Stimulated activated CD4-positive, alpha-beta T cell treated with anti-CD3 and anti-CD28 coated beads, Interleukin-1b, Interleukin-23, amount 100 ng/mL, for 24 hours (primary cell): ENCODE measurements at places on chromosomes 7 and 10.

- DNase-seq = peak; percentile 52
These were observed 57.1 kb upstream of the PCGF5 start for GRCh38 chr10:91163269-91163868.

DNA sequence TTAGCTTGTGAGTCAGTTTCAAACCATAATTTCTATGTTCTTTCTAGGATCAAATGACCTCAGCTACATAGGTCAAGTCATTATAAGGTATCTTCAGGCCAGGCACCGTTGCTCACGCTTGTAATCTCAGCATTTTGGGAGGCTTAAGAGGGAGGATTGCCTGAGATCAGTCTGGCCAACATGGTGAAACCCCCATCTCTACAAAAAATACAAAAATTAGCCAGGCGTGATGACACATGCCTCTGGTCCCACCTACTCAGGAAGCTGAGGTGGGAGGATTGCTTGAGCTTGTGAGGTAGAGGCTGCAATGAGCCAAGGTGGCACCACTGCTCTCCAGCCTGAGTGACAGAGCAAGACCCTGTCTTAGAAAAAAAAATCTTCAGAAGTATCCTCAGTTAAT lies 362.3 kb downstream of the GATA3 start:
- DNase-seq = no peak

DNA sequence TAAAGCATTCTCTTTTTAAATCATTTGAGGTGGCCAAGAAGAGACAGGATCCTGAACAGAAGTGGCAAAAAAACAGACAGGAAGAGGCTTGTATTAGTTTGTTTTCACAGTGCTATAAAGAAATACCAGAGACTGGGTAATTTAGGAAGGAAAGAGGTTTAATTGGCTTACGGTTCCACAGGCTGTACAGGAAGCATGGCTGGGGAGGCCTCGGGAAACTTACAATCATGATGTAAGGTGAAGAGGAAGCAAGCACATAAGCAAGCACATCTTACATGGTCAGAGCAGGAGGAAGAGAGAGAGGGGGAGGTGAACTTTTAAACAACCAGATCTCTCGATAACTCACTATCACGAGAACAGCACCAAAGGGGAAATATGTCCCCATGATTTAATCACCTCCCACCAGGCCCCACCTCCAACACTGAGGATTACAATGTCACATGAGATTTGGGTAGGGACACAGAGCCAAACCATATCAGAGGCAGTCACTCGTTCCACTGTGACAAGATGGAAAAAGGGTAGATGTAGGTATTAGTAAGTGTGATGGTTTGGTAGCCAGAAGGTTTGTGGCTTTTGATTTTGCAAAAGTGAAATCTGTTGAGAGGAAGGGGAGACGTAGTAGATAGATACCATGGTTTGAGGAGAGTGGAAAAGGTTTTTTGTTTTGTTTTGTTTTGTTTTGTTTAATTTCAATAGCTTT lies 5.1 kb downstream of the MSRB2 start:
- DNase-seq = no peak

- no peak for DNase-seq
These were observed 599.6 kb upstream of the GHITM start for GRCh38 chr10:83539528-83540308.

DNA sequence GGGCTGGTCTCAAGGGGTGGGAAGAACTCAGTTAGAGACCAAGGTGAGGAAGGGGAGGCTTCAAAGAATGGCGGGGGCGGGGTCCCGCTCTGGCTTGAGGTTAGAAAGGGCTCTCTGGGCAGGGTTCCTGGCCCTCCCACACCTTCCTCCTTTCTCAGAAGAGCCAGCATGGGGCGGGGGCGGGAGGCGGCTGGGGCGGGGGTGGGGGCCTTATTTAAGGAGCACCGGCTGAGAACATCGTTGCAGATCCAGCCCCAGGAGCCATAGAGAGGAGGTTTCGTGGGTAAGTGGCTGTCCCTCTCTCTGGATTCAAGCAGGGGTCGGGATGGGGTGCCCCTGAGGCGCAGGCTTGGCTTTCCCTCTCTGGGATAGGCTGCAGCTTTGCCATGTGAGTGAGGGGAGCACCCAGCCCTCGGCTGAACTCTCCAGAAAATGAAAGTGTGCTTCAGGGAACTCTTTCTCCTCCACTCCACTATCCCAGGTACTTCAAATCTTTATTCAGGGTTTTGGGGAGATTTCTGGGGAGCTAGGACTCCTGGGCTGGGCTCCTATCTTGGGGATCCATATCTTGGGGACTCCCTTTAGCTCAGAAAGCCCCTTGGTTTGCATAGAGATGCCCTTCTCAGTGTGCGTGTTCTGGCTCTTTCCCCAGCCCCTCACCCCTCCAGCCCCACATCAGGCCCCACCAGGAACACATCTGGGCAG lies 3.3 kb upstream of the CUEDC2 start:
- DNase-seq = no peak

DNA sequence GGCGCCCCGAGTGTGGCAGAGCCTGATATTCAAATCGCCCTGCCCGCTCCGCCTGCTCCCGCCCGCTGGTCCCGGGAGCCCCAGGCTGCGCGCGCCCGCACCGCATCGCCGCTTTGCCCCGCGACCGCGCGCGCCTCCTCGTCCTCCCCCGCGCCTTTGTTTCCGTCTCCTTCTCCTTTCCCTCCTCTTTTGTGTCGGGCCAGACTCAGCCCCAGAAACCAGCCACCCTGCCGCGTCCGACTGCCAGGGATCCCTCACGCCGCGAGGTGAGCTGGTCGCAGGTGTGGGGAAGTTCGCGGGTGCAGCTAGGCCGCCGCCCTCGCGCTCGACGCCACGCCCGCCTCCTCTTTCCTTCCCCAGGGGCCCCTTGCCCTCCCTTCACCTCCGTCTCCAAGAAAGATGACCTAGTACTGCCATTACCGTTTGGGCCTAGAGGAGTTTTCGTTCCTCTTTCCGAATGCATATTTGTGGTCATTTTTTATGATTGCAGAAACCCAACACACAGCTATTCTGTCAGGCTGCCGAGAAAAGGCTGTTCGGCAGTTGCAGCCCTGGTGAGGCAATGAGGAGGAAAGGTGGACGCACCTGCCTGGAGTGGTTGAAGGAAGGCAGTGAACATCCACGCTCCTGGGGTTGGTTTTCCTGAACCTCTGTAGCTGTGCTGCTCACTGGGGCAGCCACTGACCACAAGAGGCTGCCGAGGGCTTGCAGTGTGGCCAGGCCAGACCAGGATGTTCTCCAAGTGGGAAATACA lies 107.3 kb downstream of the SNX10 start:
- DNase-seq = peak; percentile 28

GRCh38 chr7:48096273-48096672 lies 7.2 kb downstream of the UPP1 start:
- DNase-seq = no peak

GRCh38 chr7:26794541-26794940 lies 69.8 kb downstream of the SKAP2 start:
- no peak for DNase-seq

DNA sequence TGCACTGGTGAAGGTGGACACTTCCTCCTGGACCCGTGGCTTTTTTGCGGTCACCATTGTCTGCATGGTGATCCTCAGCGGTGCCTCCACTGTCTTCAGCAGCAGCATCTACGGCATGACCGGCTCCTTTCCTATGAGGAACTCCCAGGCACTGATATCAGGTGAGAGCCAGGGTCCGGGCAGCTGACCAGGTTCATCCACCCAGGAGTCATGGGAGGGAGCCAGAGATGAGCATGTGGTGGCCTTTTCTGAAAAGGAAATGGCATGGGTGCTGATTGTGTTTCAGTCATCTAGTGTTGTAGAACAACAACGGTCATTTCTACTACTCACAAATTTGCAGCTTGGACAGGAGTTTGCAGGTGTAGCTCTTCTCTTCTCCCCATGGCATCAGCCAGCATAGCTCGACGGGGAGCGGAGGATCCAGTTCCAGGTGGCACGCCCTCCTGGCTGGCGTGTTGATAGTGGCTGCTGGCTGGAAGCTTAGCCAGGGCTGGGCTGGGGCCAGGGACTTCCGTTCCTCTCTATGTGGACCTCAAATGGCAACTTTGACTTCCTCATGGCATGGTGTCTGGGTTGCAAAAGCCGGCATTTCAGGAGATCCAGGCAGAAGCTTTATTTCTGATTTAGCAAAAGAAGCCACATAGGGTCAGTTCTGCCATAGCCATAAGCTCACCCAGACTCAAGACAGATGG lies 32.7 kb downstream of the SLC29A3 start:
- DNase-seq = no peak

DNA sequence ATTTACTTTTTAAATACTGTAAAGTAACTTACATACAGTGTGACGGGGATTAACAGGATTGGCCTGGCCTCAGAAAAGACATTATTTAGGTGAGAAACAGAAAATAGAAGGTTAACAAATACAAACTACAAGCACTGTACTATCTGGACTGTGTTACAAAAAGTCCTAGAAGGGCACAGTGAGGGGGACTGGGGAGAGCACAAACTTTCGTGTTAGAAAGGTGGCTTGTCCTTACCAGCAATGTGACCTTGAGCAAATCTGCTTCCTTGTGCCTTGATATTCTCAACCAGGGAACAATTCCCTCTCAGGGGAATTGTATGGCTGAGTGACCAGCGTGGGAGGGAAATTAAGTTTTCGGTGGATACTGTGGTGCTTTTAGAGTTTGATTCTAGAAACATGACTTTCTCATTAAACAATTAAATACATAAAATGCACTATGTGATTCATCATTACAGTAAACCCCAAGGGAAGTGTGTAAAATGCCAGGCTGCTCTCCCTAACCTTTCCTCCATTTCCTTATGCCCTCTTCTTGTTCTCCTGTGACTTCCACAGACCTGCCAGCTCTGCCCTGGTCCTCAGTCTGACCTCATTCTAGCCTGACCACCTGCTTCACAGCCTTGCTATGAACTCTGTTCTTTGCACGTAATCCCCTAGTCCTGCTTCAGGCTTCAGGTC lies 57.7 kb downstream of the OSBPL3 start:
- no peak for DNase-seq

DNA sequence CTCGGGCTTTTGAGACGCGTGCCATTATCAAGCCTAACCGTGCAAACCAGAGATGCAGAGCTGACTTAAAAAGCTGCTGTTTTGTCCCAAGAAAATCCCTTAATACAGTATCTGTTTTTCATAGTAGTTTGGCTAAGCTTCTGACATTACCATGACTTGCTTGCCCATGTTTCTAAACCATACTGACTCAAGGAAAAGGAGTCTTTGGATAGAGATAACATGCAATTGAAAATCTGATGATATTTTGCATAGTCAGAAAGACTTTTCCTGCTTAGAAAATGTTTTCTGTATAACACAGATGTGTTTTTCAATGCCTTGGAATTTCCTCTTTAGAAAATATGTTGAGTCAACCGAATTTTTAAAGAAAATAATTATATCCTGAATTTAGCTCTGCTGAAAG lies 21.5 kb upstream of the AKR1E2 start:
- DNase-seq = no peak

GRCh38 chr7:65962033-65962432 lies 20.0 kb downstream of the GUSB start:
- no peak for DNase-seq

DNA sequence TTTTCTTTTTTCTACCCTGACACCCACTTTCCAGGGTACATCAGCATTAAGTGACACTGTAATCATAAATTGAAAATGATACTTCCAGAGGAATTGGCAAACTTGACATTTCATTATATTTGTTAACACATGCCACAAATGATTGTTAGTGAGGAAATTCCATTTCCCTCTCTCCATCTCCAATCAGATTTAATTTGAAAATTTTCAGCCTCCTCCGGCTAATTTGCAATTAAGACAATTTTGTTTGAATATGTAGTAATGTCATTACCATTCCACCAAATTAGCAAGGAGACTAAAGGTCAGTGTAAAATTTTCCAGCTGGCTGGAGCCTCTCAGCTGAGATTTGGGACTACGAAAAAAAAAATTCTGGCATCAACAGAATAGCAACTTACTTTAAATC lies 242.7 kb downstream of the FOXP2 start:
- no peak for DNase-seq
